ENCODE measurements at places on chromosomes 1 and 21. TPM values are rescaled to one million over a fixed set of nuclear protein-coding genes. Genes with fewer than 3 reads are reported as not detected.

- H3K4me3 ChIP-seq, result no peak overlapping the region
- H3K4me1 ChIP-seq, result no peaks in the 10 kb centered on the region
- no peaks in the 10 kb centered on the region for H3K27me3 ChIP-seq
- no peak overlapping the region for H3K27ac ChIP-seq
Observed at GRCh38 chr21:32003411-32003810, 130.6 kb downstream of the HUNK start.

GRCh38 chr1:42981255-42981805, 22.7 kb upstream of the SLC2A1 start:
- H3K27ac ChIP-seq, result no peak overlapping the region
- no peaks in the 10 kb centered on the region for H3K4me1 ChIP-seq
- no peaks in the 10 kb centered on the region for H3K36me3 ChIP-seq
- H3K27me3 ChIP-seq, result no peaks in the 10 kb centered on the region
- no peak overlapping the region for H3K4me3 ChIP-seq

DNA sequence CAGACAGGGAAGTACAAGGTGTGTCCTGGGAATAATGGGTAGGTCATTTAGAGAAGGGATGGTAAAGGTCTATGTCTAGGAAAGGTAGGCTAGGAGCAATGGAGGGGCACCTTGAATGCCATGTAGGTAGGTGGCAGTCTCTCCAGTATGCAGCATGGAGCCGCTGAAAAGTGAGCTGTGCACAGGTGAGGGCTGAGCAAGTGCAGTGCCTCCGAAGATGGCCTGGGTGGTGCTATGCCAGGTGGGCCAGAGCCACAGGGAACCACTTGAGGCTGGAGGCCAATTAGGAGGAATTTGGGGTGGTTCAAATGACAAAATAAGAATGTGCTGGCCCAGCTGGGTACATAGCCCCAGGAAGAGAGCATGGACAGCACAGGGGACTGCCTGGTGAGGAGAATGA, 25.0 kb downstream of the RNU5D-1 start:
- no peaks in the 10 kb centered on the region for H3K27me3 ChIP-seq
- H3K4me1 ChIP-seq, result peaks cover 21% of the 10 kb centered on the region
- H3K27ac ChIP-seq, result no peak overlapping the region
- H3K36me3 ChIP-seq, result no peaks in the 10 kb centered on the region

GRCh38 chr1:88946861-88947260, 45.6 kb downstream of the KYAT3 start:
- H3K4me1 ChIP-seq, result peaks cover 3% of the 10 kb centered on the region
- H3K4me3 ChIP-seq, result no peak overlapping the region
- no peaks in the 10 kb centered on the region for H3K27me3 ChIP-seq

- H3K36me3 ChIP-seq, result no peaks in the 10 kb centered on the region
- no peaks in the 10 kb centered on the region for H3K4me1 ChIP-seq
- H3K4me3 ChIP-seq, result no peak overlapping the region
Observed at GRCh38 chr1:67601539-67601938, 83.5 kb upstream of the GADD45A start.

- H3K36me3 ChIP-seq, result peaks cover 7% of the 10 kb centered on the region
- no peak for DNase-seq
- H3K4me1 ChIP-seq, result no peaks in the 10 kb centered on the region
- H3K4me3 ChIP-seq, result no peak overlapping the region
- H3K27me3 ChIP-seq, result no peaks in the 10 kb centered on the region
Observed at GRCh38 chr21:37483776-37484175, 117.2 kb downstream of the DYRK1A start.

Gene CD1E
- not detected for total RNA-seq

Gene TMEM52
- total RNA-seq, result not detected

Data from fibroblast of lung (primary cell).